Activated T-helper 17 cell treated with anti-CD3 and anti-CD28 coated beads, Interleukin-2, amount 50 U/mL, for 72 hours (primary cell): ENCODE measurements at places on chromosomes 5 and 9. TPM values are rescaled to one million over a fixed set of nuclear protein-coding genes. Genes with fewer than 3 reads are reported as not detected.

The PDGFRB gene
- 0.26 TPM for total RNA-seq

The FOXD4L5 gene
- total RNA-seq, result 0.13 TPM

The ADAMTSL2 gene
- not detected for total RNA-seq

The CCDC180 gene
- 3.6 TPM for total RNA-seq

The KCNN2 gene
- not detected for total RNA-seq

The NXNL2 gene
- not detected for total RNA-seq
